ENCODE measurements at places on chromosomes 12 and 14.

DNA sequence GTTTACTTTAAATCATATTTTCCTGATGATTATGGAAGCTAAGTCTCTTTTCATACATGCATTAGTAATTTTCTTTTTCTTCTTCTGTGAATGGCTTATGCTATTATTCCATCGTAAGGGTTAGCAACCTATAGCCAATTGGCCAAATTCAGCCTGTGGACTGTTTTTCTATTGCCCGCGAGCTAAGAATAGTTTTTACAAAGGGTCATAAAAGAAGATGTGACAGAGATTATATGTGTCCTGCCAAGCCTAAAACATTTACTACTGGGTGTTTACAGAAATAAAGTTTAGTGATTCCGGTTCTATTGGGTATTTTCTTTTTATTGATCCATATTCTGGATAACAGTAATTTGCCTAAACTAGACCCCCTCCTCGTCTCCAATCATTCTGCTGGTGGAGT lies 268.8 kb upstream of the DIO3 start:
- no peak for DNase-seq

- no peak for DNase-seq
These were observed 87.0 kb downstream of the SEC23A start for GRCh38 chr14:39015964-39016577.

DNA sequence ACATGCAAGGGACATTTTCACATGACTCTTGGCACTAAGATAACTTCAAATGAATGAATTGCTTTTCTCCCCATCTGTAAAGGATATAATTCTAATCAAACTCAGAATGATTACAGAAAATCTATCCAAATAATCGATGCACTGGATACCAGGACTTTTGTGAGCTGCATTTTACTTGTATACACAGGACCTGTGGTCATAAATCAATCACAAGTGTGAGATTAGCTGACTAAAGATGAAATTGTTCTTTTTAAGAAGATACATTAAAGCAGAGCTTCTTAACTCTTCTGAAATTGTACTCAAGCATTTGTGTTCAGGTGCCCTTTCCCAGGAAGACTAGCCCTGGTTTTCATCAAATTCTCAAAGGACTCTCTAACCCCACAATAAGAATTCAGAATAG lies 66.3 kb downstream of the ESR2 start:
- DNase-seq: no peak

DNA sequence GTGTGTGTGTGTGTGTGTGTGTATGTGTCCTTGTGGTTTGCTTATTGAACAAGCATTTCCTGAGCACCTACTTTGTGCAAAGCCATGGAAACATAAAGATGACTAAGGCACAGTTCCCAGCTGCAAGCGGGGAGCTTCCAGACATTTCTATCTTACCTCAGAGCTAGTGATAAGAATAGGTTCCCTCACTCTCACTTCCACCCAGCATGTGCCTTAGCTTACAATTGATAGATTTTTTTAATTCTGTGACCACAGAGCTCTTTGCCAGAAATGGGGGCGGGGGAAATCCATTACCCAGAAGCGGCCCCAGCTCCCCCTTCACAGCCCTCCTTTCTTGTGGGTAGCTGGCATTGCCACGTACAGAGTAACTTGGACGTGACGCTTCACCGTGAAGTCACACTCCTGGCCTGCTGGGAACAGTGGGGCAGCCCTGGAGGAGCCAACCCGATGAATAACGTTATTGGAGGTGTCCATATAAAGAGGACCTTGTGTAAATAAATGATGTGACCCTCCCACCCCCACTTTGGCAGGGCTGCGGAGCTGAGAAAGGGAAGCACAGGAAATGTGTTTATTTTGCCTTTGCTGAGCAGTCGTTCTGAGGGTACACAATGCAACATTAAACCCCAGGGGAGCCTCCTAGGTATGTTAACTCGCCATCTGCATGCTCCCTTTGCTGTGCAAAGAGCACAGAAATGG lies 238.9 kb downstream of the CHST11 start:
- peak; percentile 24 for DNase-seq

DNA sequence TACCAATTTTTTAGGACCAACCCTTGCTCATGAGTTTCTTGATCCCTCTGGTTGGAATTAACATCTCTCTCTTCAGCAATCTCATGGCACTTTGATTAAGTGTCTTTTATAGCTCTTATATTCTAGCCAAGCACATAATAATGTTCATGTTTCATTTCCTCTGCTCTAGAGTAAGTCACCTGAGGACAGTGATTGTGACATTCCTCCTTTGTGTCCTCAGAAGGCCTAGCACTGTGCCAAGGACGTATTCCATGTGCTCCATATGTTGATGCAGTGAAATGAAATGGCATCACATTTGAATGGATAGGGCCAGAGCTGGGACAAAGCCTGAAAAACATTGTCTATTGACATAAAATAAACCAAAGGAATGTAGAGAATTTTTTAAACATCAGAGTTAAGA lies 322.8 kb upstream of the PRICKLE1 start:
- DNase-seq: no peak

- no peak for DNase-seq
These were observed 5.1 kb downstream of the LMBR1L start for GRCh38 chr12:49105504-49106084.

DNA sequence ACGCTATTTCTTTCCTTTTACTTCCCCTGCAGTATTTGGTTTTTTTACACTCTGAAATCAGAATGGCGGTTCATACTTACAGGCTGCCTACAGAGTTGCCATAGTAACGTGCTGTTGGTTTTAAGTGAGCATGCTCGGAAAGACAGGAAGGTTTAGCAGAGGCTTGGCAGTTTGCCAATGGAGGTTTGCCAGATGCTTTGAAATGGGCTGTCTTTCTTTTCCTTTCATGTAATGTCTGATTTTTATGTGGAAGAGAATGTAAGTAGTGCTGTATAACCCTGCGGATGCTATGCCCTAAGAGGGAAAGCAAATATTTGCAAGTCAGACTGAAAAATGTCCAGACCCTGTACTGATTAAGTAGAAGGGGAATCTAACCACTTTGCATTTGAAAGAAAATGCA lies 32.8 kb downstream of the ARID4A start:
- DNase-seq: peak; percentile 84

DNA sequence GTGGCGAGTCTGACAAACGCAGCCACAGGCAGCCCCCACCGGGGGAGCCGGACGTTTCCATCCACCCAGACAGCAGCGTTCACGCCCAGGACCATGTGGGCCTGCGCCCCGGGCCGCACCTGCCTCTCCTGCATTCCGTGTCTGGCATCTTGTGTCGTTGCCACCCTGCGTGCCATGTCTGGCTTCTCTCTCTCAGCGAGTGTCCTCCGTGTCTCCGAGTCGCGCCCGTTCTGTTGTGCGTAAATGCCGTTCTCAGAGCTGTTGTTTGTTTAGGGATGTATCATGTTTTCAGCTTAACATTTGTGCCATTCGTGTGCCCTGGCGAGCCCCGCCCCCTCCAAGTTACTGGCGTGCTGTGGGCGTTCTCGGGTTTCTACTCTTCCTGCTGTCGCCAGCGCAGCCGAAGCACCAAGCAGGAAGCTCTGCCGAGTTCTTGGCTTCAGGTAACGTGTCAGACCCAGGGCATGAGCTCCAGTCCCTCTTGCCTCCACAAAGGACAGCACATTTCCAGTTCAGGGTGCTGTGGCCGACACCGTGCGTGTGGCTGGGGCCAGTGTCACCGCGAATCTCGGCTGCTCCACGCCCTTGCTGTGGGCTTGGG lies 34.6 kb downstream of the NOC4L start:
- no peak for DNase-seq

- no peak for DNase-seq
These were observed 280.4 kb upstream of the GARIN6 start for GRCh38 chr12:99367181-99367580.

DNA sequence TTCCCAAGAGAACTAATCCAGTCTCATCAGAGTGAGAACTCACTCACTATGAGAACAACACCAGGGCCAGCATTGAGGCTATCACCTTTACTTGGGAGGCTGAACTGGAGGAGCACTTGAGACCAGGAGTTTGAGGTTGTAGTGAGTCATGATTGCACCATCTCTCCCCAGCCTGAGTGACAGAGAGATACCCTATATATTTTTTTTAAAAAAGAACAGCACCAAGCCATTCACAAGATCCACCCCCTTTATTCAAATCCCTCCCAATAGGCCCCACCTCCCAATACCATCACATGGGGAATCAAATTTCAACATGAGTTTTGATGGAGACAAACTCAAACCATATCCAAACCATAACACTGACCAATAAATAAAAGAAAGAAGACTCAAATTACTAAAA lies 3.7 kb upstream of the TMX1 start:
- no peak for DNase-seq

GRCh38 chr14:86865934-86866333 lies 1127.0 kb downstream of the GALC start:
- DNase-seq: no peak

DNA sequence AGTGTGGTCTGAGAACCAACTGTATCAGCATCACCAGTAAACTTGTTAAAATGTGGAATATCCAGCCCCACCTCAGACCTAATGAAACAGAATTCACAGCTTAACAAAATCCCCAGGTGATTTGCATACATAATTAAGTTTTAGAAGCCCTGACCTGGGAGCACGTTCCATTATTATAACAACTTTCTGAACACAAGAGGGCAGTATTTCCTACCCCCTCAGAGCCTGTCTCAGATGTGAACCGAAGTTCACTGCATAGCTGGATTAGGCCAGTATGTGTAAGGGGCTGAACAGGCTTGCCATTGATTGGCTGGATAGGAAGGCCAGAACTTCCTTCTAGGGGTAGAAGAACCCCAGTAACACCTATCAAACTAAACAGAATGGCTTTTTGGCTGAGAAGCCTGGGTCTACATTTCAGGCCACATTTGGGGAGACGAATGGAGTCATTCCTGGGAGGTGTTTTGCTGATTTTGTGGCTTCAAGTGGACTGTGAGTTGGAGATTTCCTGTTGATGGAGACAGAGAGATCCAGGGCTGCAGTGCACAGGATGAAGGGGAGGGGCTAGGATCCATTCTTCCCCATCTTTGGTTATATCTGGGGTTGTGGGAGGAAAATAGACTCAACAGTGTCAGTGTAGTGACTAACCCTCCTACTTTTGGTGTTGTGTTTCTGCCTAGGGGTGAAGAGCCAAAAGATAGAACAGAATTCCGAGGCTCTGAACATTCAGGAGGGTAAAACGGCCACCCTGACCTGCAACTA lies 94.7 kb upstream of the OR4E1 start:
- DNase-seq: no peak

DNA sequence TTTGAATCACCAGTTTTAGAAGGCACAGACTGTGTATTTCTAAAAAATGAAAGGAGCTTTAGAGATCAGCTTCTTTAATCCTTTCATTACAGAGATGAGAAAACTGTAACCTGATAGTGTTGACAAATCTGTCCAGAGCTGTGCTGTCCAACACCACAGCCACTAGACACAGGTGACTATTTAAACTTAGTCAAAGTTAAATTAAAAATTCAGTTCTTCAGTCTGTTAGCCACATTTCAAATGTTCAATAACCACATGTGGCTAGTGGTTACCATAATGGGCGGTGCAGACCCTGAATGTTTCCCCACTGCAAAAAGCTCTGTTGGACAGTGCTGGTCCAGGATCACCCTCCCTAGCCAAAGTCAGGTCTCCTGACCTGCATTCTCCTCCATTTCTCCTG lies 21.6 kb downstream of the DAD1 start:
- DNase-seq: no peak

DNA sequence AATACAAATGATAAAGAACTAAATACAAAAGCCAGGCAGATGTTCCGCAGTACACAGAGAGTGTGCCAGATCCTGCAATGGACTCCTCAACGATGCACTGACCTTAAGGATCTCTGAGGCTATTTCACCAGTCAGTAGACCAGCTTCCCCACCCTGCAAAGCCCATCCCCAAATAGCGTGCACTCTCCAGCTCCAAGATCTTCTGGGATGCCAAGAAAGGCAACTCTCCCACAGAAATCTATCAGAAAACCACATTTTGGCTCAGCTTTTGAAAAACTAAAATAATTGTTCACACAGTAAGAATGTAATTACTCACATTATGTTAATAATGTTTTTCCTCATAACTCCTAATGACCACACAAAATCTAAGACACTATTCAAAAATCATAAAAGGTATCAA lies 90.4 kb downstream of the PPP2R5E start:
- no peak for DNase-seq

GRCh38 chr14:73463411-73463810 lies 5.1 kb upstream of the NUMB start:
- no peak for DNase-seq

GRCh38 chr14:70069186-70069585 lies 119.6 kb downstream of the SLC8A3 start:
- no peak for DNase-seq

- DNase-seq: no peak
These were observed 8.0 kb downstream of the PHB2 start for GRCh38 chr12:6962285-6963015.

DNA sequence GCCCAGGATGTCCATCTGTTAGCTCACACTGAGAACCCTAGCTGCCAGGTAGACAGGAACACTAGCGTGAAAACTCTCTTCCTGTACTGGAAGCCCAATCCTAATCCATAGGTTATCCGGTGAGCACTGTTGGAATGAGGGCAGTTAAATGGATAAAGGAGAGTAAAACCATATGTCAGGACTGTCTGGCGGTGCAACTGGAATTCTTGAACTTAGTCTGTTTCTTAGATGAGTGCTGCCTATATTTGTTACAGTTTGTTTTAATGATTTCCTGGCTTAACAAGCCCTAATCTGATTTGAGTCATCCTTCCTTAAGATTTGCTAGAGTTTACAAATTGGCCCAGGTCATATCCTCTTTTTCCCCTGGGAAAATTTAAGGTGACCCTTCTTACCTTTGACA lies 104.7 kb downstream of the ANO4 start:
- DNase-seq: no peak

- DNase-seq: no peak
These were observed 32.2 kb downstream of the DIP2B start for GRCh38 chr12:50536831-50537537.

DNA sequence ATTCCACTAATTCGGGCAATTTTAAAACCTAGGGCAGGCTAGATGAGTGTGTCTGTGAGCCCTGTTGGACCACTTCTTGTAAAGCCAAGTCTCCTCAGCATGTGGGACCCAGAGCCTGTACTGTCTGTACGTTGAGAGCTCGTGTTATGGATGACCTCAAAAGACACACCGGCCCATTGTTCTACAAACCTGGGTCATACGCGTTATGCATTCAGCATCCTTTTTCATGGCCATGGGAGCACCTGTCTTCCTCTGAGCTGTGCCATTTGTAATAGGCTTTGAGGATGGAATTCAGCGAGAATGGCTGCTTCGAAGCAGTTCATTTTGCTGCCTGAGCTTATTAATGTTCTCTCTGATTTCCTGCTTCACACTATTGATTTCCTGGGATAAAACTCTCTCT lies 15.0 kb downstream of the WSCD2 start:
- no peak for DNase-seq
